ENCODE measurements at places on chromosomes 1 and 21.

GRCh38 chr1:179950651-179951050 lies 4.0 kb upstream of the CEP350 start:
- DNase-seq = no peak

DNA sequence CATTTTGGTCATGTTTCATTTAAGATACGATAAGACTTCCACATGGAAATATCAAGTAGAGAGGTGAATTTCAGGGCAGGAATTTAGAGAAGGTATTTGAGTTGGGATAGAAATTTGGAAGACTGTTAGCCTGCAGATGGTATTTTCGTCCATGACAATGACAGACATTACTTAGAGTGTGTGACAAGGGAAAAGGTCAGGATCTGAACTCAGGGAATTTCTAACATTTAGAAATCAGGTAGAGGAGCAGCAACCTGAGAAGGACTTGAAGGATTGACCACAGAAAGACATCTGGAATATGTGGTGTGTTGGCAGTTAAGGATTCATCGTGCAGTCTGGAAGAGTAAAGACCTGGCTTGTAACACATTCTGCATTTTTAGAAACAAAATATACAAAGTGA lies 57.9 kb downstream of the RABGAP1L start:
- DNase-seq = no peak

DNA sequence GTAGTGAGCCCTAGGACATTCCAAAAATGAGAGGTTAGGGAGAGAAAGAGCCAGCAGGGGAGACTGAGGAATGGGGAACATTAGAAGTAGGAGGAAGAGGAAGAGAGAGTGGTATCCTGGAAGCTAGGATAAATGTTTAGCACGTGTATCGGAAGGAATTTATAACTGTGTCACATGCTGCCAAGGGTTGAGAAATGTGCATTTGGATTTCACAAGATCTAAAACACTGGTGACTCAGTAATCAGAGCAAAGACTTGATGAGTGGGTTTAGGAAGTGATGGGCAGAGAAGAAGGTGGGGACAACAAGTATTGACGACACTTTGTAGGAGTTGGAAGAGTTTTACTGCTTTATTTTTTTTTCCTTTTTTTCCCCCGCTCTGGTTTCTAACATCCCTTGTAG lies 193.9 kb downstream of the FMN2 start:
- DNase-seq = no peak

DNA sequence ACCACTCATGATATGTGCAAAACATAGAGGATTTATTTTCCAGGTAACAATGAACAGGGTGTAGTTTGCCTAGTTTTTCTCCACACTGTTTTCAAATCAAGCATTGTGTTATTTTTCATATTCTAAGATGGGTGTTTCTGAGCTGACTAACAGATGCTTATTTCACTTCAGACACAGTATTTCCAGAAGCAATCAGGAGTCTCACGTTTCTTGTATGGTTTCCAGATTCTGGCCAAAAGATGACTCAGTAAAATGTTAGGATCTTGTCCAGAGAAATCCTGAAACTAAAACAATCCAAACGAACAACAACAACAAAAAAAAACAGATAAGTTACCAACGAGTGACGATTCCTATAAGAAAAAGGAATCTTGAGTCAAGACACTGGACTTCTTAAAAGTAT lies 5.3 kb downstream of the UTS2 start:
- no peak for DNase-seq

DNA sequence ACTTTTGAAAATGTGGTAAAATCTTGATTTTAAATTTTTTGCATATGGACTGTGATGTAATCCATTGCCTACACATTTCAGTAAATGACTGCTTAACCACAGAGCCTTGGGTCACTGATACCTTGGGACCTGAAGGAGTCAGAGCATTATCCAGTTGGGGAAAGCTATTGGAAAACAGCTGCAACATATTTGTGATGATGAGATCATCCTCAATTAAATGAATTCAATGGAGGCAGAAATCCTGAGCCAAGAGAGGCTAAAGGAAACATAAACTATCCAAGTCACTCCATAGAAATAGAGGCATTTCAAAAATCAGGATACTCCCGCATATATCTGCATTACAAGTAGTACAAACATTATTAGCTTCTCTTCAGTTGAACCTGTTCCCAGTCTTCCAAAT lies 99.8 kb upstream of the PRMT6 start:
- DNase-seq = no peak

- DNase-seq = no peak
These were observed 8.9 kb downstream of the PAX7 start for GRCh38 chr1:18639368-18640055.

DNA sequence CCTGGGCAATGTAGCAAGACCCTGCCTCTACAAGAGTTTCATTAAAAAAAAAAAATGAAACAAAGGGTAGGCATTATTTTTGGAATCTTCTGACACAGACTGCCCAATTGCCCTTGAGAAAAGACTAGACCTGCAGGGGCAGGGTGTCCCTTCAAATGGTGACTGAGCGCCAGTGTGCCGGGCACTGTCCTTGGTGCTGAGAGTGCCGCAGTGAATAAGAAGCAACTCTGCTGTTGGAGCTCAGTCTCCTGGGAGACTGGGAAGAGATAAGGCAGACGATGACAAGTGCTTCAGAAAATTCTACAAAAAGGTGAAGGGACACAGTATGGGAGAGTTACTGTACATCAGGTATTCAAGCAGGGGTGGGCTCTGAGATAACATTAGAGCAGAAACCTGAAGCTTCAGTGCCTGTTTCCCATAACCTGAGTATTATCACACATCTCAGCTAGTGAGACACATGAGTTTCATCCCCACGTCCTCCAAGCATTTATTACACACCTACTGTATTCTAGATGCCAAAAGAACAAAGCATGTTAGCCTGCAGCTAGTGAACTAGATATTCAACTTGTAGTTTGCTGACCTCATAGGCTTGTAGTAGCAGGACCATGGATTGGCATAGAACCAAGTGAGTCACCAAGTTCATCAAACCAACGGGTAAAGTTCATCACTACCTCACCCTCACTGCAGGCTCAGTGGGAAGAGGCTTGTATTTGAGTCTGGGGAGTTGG lies 18.4 kb upstream of the RPL11 start:
- no peak for DNase-seq

DNA sequence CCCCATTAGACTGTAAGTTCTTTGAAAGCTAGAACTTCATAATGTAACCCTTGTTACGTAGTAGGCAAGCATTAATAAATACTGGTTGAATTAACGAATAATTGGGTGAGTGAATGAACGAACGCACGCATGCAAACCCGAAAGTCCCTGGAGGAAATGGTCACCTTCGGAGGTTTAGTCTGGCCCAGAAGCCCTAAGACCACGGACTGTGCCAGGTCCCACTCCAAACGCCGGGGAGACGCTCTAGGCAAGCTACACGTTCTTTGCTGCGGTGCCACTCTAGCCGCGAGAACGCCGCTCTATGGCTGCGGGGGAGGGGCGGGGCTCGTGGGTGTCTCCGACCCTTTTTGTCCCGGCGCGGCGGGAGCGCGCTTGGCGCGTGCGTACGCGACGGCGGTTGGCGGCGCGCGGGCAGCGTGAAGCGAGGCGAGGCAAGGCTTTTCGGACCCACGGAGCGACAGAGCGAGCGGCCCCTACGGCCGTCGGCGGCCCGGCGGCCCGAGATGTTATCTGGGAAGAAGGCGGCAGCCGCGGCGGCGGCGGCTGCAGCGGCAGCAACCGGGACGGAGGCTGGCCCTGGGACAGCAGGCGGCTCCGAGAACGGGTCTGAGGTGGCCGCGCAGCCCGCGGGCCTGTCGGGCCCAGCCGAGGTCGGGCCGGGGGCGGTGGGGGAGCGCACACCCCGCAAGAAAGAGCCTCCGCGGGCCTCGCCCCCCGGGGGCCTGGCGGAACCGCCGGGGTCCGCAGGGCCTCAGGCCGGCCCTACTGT lies at the start of gene KDM1A:
Gene KDM1A (plus strand): TSS at position 375 of the 769 bp plus-strand sequence. CDS start 129 bp downstream, at position 504.
- peak; percentile 97 for DNase-seq

DNA sequence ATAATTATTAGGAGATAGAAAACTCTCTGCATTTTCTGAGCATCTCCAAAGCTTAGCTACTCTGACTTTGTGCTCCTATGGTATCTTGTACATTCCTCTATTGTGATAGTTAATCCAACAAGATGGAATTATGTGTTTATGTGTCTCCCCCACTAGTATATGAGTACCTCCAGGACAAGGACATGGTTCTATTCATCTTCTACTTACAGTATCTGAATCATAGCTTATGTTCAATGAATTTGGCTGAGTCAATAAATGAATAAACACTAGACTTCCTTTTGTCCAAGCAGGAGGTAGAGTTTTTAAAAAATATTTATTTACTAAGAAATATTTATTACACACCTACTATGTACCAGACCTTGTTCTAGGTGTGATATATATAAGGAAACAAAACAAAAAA lies 18.4 kb upstream of the CTH start:
- no peak for DNase-seq

DNA sequence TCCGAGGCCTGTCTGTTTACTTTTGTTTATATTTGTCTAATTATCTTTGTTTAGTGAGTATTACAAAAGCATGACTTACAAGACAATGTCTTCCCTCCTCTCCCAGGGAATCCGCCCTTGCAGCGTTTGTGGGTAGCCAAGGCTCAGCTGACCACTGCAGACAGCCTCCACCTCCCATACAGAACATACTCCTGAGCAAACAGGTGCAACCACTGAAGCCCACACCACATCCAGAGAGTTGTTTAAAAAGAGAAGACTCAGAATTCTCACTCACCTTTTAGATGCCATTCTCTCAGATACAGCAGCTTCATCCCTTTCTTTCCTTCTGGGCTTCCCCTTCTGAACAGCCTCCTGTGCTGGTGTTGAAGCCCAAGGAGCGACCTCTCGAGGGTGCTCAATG lies 103.5 kb upstream of the TMPRSS2 start:
- no peak for DNase-seq

GRCh38 chr1:205068001-205068400 lies 16.3 kb downstream of the TMEM81 start:
- DNase-seq = no peak

- DNase-seq = no peak
These were observed 226.2 kb downstream of the KIF26B start for GRCh38 chr1:245380790-245381535.

DNA sequence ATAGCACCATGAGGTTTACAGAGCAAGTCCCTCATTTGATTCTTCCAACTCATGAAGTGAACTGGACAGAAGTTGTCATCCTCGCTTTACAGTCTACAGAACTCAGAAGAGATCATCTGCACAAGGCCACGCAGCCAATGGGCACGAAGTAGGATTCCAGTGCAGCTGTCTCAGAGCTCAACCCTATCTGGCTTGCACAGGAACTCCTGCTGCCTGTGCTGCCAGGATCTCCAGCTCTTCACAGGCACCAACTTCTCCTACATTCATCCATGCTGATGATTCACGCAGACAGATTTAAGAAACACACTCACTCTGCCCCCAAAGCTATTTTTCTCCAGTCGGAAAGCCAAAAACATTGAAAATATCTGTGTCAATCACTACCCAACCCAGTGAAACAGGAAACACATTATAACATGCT lies 157.0 kb downstream of the RERE start:
- peak; percentile 56 for DNase-seq

DNA sequence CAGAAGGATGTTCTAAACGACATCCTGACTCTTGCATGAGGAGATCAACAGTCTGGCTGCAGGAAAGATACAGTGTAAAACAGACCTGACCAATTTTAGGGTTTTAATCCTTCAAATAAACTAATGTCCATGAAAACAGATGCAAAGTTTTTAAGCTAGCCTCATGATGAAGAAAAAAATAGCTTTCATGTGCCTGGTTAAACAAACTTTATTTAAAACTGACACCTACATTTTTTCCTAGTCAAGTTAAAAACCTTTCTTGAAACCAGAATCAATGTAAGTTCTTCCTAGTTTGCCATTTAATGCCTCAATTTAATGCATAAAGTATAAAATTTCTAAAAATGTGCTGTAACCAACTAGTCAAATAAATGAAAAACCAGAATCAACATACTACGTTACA lies 2.9 kb downstream of the WDR26 start:
- no peak for DNase-seq

- no peak for DNase-seq
These were observed 46.5 kb downstream of the SNRPE start for GRCh38 chr1:203907901-203908300.

- peak; percentile 80 for DNase-seq
These were observed 119.2 kb upstream of the IPO9 start for GRCh38 chr1:201709564-201710295.

- no peak for DNase-seq
These were observed 1809.6 kb downstream of the BRINP3 start for GRCh38 chr1:188668083-188668482.

DNA sequence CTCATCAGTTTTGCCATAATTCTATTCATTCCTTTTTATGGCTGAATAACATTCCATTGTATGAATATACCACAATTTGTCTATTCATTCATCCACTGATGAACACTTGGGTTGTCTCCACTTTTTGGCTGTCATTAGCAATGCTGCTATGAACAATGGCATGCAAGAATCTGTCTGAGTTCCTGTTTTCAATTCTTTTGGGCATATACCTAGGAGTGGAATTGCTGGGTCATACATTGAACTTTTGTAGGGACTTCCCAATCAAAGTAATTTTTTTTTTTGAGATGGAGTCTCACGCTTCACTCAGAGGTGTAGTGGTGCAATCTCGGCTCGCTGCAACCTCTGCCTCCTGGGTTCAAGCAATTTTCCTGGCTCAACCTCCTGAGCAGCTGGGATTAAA lies 34.9 kb downstream of the AADACL4 start:
- DNase-seq = no peak

DNA sequence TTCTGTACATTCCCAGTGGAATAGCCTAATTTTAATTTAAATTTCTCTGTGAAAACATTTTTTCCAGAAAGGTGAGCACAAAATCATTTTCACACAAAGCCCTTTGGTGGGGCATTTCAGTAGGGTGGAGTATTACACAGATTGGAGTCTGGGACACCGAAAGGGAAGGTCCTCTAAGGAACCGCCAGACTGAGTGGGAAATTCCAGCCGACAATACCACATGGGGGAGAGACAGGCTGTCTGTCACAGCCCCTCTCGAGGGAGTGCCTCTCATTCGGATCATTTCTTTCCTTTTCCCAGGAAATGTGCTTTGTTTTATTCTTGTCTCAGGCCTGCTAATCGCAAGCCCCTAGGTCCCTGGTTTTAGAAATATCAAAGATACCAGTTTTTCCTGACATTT lies 150.6 kb upstream of the HOOK1 start:
- DNase-seq = no peak

DNA sequence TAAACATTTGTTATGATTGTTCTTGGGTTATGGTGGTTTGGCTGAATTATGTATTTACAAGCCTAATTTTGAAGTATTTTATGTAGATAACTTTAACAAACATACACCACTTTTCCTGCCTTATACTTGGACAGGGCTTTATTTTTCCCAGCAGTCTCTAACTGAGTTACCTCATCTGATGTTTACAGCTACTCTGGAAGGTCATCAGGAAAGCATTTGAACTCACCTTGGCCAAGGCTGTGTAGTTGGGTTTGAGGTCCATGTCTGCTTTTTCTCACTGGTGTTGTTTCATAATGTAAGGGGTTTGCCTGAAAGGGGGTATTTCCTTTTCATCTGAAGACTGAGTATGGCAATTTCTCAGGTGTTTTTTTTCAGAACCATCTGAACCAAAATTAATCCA lies 193.5 kb downstream of the RWDD3 start:
- DNase-seq = no peak

GRCh38 chr1:91851130-91852010 lies 34.6 kb downstream of the TGFBR3 start:
- DNase-seq = peak; percentile 92

Data from uterus (tissue), 4 donors.